ENCODE measurements at places on chromosomes 2 and 18.

DNA sequence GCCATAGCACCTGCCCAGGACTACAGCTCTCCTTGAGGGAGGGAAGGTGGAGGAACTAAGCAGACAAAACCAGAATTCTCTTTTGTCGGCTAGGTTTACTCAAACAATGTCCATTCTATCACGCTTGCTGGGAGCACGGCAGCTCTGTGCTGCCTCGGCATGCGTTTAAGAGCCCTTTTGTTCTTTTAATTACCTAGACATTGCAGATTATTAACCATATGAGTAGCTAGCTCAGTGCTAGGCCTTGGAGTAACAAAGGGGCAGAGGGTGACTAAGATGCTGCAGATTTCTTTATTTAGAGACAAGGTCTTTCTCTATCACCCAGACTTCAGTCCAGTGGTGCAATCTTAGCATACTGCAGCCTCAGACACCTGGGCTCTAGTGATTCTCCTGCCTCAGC is 11.1 kb downstream of the MSGN1 start:
- no peak for DNase-seq

DNA sequence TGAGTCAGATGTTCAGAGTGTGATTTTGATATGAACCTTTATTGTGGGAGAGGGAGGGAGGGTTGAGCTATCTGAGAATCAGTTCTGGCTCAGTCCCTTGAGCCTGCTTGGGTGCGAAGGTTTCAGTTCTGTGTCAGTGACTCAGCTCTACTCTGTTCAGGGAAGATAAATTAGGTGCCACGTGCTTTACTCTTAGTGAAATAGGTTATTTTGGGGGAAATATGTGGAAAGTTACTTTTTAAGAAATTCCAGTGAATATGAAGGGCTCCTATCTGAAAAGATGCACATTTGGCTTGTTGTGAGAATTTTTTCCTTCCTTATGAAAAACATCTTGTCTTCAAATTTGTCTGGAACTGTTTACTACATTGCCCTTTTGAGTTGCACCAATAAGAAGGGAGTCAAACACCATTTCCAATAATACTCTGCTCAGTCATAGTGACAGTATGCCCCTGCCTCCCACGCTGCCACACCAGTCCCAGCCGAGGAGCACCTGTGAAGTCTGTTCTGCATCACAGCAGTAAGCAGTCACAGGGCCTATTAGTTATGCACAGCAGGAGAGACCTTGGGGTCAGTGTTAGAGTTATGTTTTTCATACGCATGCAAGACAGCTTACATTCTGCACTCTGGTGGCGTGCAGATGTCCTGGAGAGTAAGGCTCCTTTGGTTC is 32.8 kb upstream of the DNAH7 start:
- DNase-seq: peak; percentile 87

DNA sequence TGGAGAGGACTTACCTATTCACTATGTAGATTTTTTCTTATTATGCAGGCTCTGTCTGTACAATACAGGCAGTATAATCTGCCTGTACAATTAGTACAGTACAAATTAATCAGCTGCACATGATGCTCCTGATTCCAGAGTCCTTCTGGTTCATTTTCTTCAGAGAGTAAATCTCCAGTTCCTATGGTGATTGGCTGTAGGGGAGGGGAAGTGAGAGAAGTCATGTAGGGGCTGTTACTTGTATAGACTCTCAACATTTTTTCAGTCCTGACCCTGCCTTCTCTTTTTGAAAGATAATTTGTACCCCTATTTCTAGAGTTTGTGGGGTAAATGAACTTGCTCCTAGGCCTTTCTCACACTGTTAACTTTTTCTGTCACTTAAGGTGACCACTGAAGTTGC is 54.5 kb downstream of the PTPN4 start:
- DNase-seq: no peak

- DNase-seq: peak; percentile 70
Observed at GRCh38 chr2:48112911-48113680, 206.8 kb upstream of the FBXO11 start.

DNA sequence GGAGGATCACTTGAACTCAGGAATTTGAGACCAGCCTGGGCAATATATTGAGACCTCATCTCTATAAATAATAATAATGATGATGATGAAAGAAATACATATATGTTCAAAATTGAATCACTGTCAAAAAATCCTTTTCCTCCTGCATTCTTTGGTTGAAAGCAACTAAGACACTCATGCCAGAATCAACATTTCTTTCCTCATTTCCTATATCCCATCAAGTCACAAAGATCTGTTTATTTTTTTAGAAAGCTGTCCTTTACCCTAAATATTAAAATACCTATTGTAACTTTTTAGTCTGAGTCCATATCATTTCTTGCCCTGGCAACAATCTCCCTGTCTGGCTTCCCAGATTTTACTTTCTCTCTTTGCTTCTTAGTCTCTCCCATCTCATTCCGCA is 31.8 kb upstream of the PPP4R3B start:
- DNase-seq: no peak

GRCh38 chr18:25278394-25278793 is 73.6 kb downstream of the ZNF521 start:
- DNase-seq: peak; percentile 15

GRCh38 chr2:109350526-109350925 is 221.5 kb downstream of the SH3RF3 start:
- DNase-seq: peak; percentile 35

DNA sequence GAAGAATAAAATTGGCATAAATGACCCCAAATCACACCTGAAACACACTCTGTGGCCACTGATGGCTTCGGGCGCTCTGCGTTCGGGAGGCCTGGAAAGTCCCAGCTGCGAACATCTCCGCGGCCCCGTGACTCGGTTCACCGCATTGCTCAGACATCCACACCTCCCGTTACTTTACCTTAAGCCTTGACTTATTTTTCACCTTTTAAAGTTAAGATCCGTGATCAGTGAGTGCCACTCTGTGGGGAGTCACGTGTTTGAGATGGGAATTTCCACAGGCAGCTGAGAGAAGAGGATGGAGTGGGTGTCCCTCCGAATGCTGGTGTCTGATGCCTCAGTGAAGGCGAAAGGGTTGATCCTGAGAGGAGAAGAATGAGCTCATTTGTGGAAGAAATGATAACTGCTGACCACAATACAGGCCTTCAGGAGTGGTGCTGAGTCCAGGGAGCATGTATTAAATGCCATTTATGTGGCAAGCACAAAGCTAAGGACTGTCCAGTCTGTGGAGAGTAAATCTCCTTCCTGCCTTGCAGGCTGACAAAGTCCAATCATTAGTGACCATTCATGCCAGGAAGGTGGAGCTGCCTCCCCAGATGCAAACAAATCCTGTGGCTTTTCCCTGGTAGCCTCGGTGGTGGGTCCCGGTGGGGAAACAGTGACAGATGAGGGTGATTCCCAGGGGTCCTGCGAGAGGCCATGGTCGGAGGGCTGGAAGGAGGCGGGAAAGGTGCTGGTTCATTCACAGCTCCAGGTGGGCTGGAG is 168.8 kb downstream of the RTP5 start:
- no peak for DNase-seq

DNA sequence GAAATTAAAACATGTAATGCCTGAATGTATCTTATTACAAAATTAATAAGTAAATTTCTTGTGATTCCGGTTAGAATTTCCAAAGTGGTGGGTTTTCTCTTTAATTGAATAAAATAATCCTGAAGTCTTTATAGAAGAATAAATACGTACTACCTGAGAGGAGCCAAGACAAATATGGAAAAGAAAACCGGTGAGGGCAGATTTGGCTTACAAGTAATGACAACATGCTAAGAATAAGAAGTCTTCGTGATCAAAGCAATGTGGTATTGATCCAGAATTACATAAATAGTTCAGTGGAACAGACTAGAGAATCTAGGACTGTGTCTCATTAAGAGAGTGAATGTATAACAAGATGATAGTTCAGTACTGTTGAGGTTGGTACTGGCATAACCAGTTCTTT is 167.5 kb downstream of the NEDD4L start:
- no peak for DNase-seq

GRCh38 chr18:76386886-76387285 is 108.2 kb downstream of the ZNF516 start:
- DNase-seq: no peak

DNA sequence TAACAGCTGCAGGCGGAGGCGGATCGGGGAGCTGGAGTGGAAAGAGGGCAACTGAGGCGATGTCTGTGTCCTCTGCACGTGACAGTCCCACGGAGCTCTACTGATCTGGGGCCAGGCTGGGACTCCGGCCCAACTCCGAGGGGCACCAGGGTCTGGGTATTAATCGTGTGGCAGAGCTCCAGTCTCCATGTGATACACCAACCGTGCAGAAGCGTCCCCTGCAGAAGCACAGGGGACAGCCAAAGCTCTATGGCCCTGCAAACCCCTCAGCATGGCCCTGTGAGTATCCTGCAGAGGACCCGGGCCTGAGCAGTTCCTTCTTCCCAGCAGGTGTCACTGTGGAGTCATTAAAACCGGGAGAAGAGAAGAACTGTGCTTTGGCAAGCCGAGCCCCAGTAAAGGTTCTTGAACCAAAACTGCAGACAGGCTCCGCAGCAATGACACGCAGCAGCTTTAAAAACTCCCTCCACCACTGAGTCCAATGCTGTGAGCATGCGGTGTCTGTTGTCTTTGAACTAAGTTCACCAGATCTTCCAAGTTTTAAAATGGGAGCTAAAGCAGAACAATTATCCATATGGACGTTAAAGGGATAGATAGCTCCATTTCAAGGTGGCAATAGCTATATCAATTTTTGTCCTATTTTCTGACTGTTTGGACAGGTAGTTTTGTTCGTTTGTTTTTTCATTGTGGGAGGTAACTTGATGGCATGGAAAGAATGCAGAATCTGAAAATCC is 79.4 kb downstream of the TMEM182 start:
- DNase-seq: peak; percentile 48

GRCh38 chr18:59021500-59021899 is 118.2 kb upstream of the SEC11C start:
- DNase-seq: no peak

- DNase-seq: no peak
Observed at GRCh38 chr2:33208400-33208799, 261.6 kb downstream of the LTBP1 start.

GRCh38 chr2:200640901-200641300 is 55.1 kb downstream of the AOX1 start:
- peak; percentile 95 for DNase-seq

DNA sequence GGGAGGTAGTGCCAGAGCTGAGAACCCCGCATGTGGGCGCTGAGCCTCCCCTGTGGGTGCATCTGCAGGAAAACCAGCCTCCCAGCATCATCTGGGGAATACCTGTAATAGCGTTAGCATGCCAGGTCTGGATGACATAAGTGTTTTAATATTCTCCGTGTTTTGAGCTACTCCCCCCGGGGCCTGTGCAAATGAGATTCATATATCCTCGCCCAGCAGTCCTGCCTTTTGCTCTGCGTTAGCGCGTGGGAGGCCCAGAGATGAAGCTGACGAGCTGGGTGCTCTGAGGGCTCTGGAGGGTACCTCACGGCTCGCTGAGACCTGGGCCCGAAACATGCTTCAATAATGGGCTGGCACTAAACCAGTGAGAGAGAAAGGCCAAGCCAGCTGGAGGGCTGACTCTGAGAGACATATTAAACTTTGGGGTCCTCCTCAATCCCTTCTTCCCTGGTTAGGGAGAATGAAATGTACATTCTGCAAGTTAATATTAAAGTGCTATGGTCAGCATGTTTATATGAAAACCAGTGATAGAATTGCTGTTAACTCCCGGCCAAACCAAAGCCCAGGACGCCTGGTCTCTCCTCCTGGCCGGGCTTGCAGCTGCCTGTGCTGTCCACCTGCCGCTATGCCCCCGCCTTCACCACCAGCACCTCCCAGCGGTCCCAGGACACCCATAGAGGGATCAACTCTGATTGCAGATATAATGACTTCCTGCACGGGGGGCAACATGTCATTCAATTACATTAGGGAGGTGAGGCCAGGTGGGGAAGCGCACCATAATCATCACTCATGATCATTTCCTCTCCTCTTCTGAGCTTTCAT is 77.0 kb downstream of the EDAR start:
- no peak for DNase-seq

- peak; percentile 63 for DNase-seq
Observed at GRCh38 chr2:12675352-12675795, 41.4 kb upstream of the TRIB2 start.

DNA sequence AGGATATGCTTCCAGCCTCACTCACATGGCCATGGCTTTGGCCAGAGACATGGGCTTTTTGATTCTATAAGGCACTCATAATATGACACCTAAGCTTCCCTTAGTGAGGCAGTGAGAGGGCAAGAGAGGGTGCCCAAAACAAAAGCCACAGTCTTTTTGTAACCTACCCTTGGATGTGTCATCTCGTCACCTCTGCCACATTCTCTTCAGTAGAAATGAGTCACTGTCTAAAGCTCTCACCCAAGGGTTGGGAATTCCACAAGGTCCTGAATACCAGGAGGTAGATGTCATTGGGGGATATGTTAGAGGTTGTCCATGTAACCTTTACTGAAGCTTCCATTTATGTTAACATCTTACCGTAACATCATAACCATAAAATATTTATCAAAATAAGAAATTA is 108.4 kb downstream of the ALMS1 start:
- DNase-seq: no peak

GRCh38 chr18:75125382-75126331 is 83.3 kb downstream of the PTGR3 start:
- no peak for DNase-seq

GRCh38 chr2:72689579-72690195 is 136.1 kb downstream of the EXOC6B start:
- peak; percentile 69 for DNase-seq

DNA sequence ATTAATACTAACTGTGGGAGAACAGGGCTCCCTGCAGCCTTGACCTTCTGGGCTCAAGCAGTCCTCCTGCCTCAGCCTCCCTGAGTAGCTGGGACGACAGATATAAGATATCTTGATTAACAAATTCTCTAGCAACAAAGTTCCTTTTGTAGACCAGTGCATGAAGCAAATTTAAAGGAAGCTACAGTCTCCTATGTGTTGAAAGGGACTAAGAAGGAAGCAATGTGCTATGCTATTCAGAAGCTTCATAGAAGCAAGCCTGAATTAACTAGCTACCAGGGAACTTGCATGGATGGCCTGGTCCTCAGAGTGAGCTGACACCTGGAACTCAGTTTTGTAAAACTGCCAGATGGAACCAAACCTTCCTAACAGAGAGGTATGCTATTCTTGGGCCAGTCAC is 33.2 kb downstream of the RAPH1 start:
- no peak for DNase-seq

GRCh38 chr18:34880882-34881834 is 160.1 kb upstream of the MAPRE2 start:
- peak; percentile 30 for DNase-seq

DNA sequence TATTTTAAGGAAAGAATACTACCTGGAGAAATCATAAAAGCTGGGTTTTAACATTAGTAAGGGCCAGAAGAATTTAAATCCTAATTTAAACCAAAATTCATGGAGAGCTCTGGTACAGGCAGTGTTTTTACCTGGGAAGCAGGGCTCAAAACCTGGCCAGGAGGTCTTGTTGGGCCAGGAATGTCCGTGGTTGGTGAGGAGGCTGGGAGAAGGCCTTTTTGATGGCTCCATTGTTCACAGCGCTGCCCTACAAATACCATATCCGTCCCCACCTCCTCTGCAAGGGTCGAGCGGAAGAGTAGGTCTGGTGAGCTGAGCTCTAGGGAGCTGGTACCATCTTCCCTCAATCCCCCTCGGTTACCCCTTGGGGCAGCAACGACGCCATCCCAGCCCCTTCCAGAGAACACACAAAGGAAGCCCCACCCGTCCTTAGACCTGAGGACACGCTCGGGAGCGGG is 10.9 kb upstream of the HOXD1 start:
- DNase-seq: no peak
